ENCODE measurements at places on chromosomes 2 and 18. TPM values are rescaled to one million over a fixed set of nuclear protein-coding genes. Genes with fewer than 3 reads are reported as not detected.

GRCh38 chr2:62661263-62661635, 44.3 kb upstream of the EHBP1 start:
- H3K4me3 ChIP-seq: no peak overlapping the region
- no peak overlapping the region for H3K27ac ChIP-seq
- DNase-seq: no peak
- H3K27me3 ChIP-seq: no peaks in the 10 kb centered on the region
- H3K4me1 ChIP-seq: peaks cover 3% of the 10 kb centered on the region

DNA sequence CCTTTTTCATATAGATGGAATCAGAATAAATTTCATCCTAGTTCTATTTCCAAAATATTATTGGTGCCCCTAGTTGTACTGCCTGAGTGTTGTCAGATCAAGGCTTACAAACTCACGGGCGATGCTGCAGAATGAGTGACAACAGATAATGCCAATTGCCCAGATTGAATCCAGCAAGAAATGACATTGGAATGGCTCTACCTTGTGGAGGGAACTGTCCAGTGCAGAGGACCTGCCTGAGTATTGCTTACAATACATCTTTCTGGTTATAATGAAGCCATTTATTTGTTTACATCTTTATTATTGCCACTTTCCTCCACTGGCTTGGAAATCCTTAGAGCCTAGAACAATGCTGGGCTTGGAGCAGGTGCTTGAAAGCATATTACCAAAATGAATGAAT, 7.8 kb upstream of the IL1R2 start:
- H3K27ac ChIP-seq: no peak overlapping the region
- no peaks in the 10 kb centered on the region for H3K27me3 ChIP-seq
- DNase-seq: no peak
- peaks cover 7% of the 10 kb centered on the region for H3K4me1 ChIP-seq

DNA sequence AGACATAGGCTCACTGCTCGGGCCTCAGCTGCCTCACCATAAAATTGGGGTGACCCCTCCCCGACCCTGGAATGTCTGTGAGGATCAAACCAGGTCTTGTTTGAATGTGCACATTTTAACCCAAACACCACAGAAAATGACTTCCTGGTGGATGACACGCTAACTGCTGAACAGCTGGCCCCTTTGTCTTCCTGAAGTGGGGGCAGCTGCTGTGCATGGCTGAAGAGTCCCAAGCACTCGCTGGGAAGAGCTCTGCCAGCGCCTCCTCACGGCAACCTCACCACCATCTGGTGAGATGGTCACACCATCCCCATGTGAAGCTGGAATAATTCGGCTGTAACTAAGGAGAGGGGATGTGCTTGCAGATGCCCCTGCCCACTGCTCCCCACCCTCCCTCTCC, 34.0 kb downstream of the AQP12A start:
- DNase-seq: no peak
- no peak overlapping the region for H3K4me3 ChIP-seq
- no peak overlapping the region for H3K27ac ChIP-seq
- no peaks in the 10 kb centered on the region for H3K36me3 ChIP-seq
- H3K27me3 ChIP-seq: no peaks in the 10 kb centered on the region

- peaks cover 8% of the 10 kb centered on the region for H3K4me1 ChIP-seq
- H3K27ac ChIP-seq: no peak overlapping the region
- DNase-seq: no peak
- H3K27me3 ChIP-seq: no peaks in the 10 kb centered on the region
- no peak overlapping the region for H3K4me3 ChIP-seq
Observed at GRCh38 chr2:672606-672905, 4.7 kb downstream of the TMEM18 start.

DNA sequence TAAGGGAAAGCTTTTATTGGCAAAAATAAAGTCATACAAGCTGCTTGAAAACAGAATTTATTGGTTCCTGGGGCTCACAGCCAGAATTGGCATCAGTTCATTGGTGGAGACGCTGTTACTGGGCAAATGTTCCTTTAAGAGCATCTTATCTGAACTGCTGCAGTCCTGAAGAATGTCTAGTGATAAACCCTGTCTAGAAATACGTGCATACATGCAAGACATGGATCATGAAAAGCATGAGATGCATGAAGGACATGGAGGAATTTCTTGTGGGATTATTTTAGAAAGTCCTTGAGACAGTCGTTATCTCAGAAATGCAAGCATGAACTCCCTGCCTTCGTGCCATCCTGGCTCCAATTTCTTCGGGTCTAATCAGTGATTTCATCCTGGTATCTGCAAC, 32.5 kb upstream of the FHOD3 start:
- H3K27me3 ChIP-seq: no peaks in the 10 kb centered on the region
- H3K4me1 ChIP-seq: no peaks in the 10 kb centered on the region
- peak; percentile 17 for DNase-seq
- H3K27ac ChIP-seq: no peak overlapping the region
- no peak overlapping the region for H3K4me3 ChIP-seq
- H3K36me3 ChIP-seq: no peaks in the 10 kb centered on the region

DNA sequence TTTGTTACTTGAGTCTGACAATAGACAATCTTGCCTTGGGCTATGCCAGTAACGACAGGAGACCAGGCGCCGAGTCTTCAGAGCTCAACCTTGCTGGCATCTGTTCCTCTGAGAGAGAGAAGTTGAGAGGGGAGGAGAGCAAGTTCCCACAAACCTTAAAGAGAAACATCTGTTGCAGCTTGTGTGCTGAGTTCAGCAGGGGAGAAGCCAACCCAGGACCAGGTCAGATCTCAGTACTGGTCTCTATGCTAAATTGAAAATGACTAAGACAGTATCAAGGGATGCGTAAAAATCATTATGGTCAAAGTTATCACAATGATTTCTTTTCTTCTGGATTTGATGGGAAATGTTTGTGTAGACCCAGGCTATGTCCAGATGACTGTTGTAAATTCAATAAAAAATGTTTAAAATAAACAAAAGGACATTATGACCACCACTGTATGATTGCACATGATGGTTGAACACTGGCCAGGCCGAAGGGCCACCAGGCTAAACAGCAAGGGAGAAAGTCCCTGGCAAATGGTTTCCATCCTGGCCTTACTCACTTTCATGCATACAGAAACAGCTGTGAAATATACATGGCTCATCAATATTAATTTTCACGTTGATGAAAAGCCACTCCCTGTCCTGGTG, 100.3 kb upstream of the PMAIP1 start:
- H3K4me3 ChIP-seq: no peak overlapping the region
- H3K36me3 ChIP-seq: no peaks in the 10 kb centered on the region
- H3K27me3 ChIP-seq: no peaks in the 10 kb centered on the region
- H3K4me1 ChIP-seq: no peaks in the 10 kb centered on the region
- H3K27ac ChIP-seq: no peak overlapping the region

GRCh38 chr2:38106405-38107094, 30.6 kb upstream of the CYP1B1 start:
- H3K36me3 ChIP-seq: no peaks in the 10 kb centered on the region
- H3K27me3 ChIP-seq: no peaks in the 10 kb centered on the region
- no peak overlapping the region for H3K27ac ChIP-seq

DNA sequence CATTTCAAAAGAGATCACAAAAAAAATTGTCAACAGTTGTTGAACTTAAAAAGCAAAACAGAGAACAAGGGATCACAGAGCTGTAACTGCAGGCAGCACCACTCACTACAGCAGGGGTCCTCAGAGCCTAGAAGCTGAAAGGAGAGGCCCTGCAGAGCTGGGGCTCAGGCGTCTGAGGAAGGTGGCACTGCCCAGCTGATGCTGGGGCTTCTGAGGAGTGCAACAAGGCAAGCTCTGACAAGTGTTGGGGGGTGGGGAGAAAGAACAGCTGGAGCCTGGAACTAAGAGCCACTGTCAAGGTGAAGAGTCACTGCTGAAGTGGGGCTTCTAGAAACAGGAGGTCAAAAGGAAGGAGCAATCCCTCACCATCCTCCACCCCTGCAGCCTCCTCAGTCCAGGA, 46.2 kb downstream of the FTCDNL1 start:
- no peak for DNase-seq
- no peak overlapping the region for H3K27ac ChIP-seq
- no peak overlapping the region for H3K4me3 ChIP-seq
- H3K4me1 ChIP-seq: no peaks in the 10 kb centered on the region
- H3K36me3 ChIP-seq: no peaks in the 10 kb centered on the region

- H3K4me3 ChIP-seq: no peak overlapping the region
- H3K27me3 ChIP-seq: no peaks in the 10 kb centered on the region
- H3K27ac ChIP-seq: no peak overlapping the region
- DNase-seq: no peak
- peaks cover 4% of the 10 kb centered on the region for H3K36me3 ChIP-seq
Observed at GRCh38 chr2:201007584-201007998, 44.1 kb upstream of the ORC2 start.

GRCh38 chr18:23738151-23738550, 48.9 kb downstream of the LAMA3 start:
- H3K27me3 ChIP-seq: no peaks in the 10 kb centered on the region
- no peak for DNase-seq
- no peak overlapping the region for H3K27ac ChIP-seq

DNA sequence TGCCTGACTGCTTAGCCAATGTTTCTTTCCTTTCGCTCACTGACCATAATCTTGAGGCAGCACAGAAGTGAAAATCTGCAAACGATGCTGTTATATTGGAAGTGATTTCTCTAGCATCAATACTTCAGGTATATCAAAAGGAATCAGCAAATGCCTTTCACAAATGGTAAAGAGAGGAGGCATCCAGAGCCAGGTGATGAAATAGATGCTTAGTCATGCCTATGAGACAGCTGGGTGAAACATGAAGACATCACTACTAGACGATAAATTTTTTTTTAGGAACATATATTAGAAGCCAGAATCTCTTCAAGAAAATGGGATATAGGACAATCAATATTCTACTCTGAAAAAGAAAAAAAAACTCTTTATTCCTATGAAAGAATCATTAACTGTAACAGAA, 249.2 kb upstream of the SLC39A10 start:
- DNase-seq: no peak
- no peaks in the 10 kb centered on the region for H3K4me1 ChIP-seq
- no peak overlapping the region for H3K4me3 ChIP-seq
- no peaks in the 10 kb centered on the region for H3K36me3 ChIP-seq

DNA sequence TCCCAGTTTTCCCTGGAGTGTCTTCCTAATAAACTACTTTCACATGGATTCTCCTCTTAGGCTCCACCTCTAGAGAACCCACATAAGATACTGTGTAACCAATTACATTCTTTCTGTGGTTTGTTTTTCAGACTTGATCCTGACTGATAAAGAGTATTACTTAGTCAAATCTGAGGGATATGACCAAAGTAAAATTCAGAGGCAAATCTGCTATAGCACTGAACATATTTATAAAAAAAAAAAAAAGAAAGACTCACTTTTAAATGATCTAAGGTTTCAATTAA, 13.9 kb downstream of the CKAP2L start:
- H3K4me3 ChIP-seq: no peak overlapping the region
- H3K36me3 ChIP-seq: peaks cover 2% of the 10 kb centered on the region
- no peak overlapping the region for H3K27ac ChIP-seq
- no peak for DNase-seq

- peaks cover 3% of the 10 kb centered on the region for H3K4me1 ChIP-seq
- peaks cover 53% of the 10 kb centered on the region for H3K27me3 ChIP-seq
- no peak for DNase-seq
- H3K36me3 ChIP-seq: no peaks in the 10 kb centered on the region
Observed at GRCh38 chr18:72541871-72542332, 2.2 kb downstream of the CBLN2 start.

GRCh38 chr2:134397146-134397896, 143.4 kb downstream of the MGAT5 start:
- H3K4me1 ChIP-seq: peaks cover 28% of the 10 kb centered on the region
- no peaks in the 10 kb centered on the region for H3K27me3 ChIP-seq
- no peak for DNase-seq
- peaks cover 4% of the 10 kb centered on the region for H3K36me3 ChIP-seq

GRCh38 chr2:207828361-207829057, 58.8 kb upstream of the FZD5 start:
- no peak overlapping the region for H3K27ac ChIP-seq
- peaks cover 41% of the 10 kb centered on the region for H3K4me1 ChIP-seq
- DNase-seq: no peak

DNA sequence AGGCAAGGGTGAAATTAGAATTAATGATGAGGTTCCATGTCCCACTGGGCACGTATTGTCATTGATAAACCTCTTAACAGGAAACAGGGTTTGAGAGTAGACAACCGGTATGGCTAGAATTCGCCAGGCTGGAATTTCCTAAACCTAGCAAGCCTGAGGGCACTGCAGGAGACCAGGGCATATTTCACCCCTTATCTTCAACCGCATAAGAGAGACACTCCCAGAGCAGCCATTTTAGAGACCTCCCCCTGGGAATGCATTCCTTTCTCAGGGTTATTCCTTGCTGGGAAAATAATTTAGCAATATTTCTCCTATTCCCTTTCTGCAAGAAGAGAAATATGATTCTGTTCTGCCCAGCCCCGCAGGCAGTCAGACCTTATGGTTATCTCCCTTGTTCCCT, 334.6 kb upstream of the LYPD1 start:
- no peaks in the 10 kb centered on the region for H3K36me3 ChIP-seq
- H3K27ac ChIP-seq: no peak overlapping the region
- H3K4me3 ChIP-seq: no peak overlapping the region
- H3K27me3 ChIP-seq: no peaks in the 10 kb centered on the region
- no peak for DNase-seq
- H3K4me1 ChIP-seq: no peaks in the 10 kb centered on the region

DNA sequence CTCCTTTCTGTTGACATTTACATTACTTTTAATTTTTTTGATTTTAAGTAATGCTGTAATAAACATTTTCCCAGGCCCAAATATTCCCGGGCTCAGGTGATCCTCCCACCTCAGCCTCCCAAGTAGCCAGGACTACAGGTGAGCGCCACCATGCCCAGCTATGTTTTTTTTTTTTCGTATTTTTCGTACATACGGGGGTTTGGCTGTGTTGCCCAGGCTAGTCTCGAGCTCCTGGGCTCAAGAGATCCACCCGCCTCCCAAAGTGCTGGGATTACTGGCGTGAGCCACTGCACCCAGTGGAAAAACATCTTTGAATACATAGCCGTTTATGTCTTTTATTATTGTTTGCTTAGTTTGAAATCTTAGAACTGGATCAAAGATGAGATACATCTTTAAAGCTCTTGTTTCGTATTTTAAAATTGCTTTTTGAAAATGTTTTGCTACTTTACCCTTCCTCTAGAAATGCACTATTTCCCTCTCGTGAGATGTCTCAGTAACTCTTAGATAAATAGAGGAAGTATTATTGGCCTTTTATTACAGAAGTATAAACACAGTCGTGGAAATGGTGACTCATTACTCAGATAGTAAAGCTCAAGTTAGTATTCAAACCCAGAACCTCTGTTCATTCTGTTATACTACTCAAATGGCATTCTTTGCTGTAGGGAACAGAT, 2.4 kb downstream of the SMCHD1 start:
- H3K36me3 ChIP-seq: no peaks in the 10 kb centered on the region
- peaks cover 16% of the 10 kb centered on the region for H3K4me1 ChIP-seq
- peak overlapping the region; percentile 98 for H3K4me3 ChIP-seq
- H3K27me3 ChIP-seq: no peaks in the 10 kb centered on the region
- peak overlapping the region; percentile 97 for H3K27ac ChIP-seq
- peak; percentile 83 for DNase-seq

- peak; percentile 27 for DNase-seq
- no peak overlapping the region for H3K4me3 ChIP-seq
- no peak overlapping the region for H3K27ac ChIP-seq
- H3K27me3 ChIP-seq: no peaks in the 10 kb centered on the region
- H3K36me3 ChIP-seq: peaks cover 3% of the 10 kb centered on the region
Observed at GRCh38 chr2:159592441-159592840, 23.9 kb downstream of the BAZ2B start.

The UGT1A6 gene
- 0.06 TPM for polyA plus RNA-seq

The SLC4A1AP gene
- 23.5 TPM for polyA plus RNA-seq

The RNF181 gene
- polyA plus RNA-seq: 131 TPM

The SFT2D3 gene
- not detected for polyA plus RNA-seq

The ELOA2 gene
- 0.01 TPM for polyA plus RNA-seq

The LIPG gene
- 32.9 TPM for polyA plus RNA-seq
